Hematopoietic multipotent progenitor cell treated with erythropoietin and hydrocortisone succinate and interleukin-3 and kit ligand, for 4 days (in vitro differentiated cells): ENCODE measurements at places on chromosomes 2 and 18.

DNA sequence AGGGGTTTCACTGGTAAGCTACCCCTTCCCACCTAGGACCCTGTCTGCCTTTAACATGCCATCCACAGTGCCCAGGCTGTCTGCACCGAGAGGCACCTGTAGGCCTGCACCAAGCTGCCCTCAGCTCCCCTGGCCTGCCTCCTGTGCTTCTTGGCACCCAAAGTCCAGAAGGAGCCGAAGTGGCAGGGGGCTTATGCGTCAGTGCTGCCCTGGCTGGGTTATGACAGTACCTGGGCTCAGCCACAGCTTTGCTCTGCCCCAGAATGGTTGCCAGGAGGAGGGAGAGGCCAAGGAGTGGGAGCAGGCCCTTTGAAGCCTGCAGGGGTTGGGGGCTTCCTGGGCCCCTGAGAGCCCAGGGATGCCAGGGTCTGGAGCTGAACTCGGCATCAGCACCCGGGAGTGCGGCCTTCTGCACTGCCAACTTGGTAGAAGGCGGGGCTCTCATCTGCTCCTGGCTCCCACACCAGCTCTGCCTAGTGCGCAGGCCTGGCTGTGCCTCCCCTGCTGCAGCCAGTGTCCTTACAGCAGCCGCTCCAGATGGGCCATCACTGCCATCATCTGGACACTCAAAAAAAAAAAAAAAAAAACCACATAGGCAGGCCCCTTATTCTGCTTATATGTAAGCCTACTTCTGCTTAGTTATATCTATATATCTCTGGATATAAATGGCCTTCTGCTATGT, 155.4 kb downstream of the THSD7B start:
- no peak for DNase-seq

GRCh38 chr2:49177194-49177593, 22.9 kb upstream of the FSHR start:
- DNase-seq: no peak

- DNase-seq: no peak
Observed at GRCh38 chr2:181658444-181658843, 1.5 kb upstream of the CERKL start.

- peak; percentile 88 for DNase-seq
Observed at GRCh38 chr2:74690571-74690970, 36.5 kb downstream of the SEMA4F start.

- no peak for DNase-seq
Observed at GRCh38 chr2:231573096-231573495, 19.6 kb upstream of the TEX44 start.

DNA sequence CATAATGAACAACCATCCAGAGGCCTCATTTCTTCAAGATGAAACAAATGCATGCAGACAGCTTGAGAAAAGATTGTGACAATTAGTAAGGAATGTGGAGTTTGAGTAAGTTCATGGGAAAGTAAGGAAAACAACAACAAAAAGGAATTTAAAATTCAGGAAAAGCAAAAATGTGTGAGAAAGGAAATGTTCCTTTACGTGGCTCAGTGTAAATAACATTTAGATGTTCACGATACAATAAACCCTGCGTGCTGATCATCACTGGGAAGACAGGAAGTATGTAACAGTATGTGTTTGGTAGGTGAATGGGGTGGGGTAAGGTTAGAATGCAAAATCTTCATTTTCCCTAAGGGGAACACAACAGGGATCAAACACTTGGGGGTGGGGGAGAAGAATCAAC, 72.7 kb downstream of the TRIP12 start:
- DNase-seq: no peak

DNA sequence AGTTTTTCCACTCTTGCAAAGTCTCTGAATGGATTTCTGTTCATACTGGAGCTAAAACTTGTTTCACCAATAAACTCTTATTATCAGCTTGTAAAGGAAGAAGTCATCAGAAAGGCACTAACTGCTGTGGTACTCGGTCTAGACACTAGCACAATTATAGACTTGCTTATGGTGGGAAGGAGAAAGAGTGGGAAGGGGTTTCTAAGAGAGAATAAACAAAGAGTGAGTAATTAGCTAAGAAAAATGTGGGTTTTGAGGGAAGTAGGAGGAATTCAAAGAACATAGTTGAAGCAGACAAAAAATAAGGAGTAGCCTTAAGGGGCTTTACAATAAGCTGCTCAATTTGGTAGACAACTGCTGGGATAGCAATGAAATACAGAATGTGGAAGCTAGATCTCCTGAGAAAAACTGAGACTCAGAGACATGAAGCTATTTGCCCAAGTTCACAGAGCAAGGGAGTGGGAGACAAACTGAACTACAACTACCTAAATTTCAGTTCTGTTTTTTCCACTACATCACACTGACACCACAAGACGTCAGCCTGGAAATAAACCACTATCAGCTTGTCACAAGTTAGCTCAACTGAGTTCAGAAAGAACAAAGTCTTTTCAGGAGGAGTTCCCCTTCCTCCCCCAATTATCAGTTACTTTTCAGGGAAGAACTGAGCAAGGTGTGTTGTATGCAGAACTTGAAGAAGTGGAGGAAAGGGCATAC, 59.7 kb downstream of the MAP4K3 start:
- DNase-seq: peak; percentile 81

- no peak for DNase-seq
Observed at GRCh38 chr2:110991911-110992310, 128.8 kb upstream of the BCL2L11 start.

GRCh38 chr2:125455110-125455509, 1200.8 kb upstream of the GYPC start:
- DNase-seq: no peak

GRCh38 chr2:74447230-74447999, 5.7 kb upstream of the RTKN start:
- DNase-seq: no peak

- DNase-seq: no peak
Observed at GRCh38 chr18:67577386-67577785, 60.9 kb upstream of the DSEL start.

GRCh38 chr2:199131136-199131655, 326.5 kb downstream of the SATB2 start:
- no peak for DNase-seq

DNA sequence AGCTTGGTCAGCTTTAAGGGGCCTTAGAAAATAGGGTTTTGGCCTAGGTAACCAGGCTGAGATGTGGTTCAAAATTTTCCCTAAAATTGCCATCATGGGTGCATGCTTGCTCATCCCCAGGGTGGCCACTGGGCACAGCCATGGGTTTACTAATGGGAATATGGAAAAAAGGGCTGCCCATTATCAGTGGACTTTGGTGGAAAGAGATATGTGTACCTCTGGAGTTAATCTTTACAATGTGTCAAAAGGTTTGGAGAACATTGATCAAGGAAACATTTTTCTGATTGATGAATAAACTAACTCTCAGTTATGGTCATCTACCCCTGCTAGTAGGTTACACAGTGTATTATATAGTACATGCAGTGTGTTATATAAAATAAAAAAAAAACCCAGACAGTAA, 13.1 kb downstream of the KDM3A start:
- no peak for DNase-seq
